Activated T-helper 17 cell treated with anti-CD3 and anti-CD28 coated beads, Interleukin-2, amount 50 U/mL, for 72 hours (primary cell): ENCODE measurements at places on chromosomes 11 and 22. TPM values are rescaled to one million over a fixed set of nuclear protein-coding genes. Genes with fewer than 3 reads are reported as not detected.
A peak's percentile ranks its signal among the peaks of the same experiment; 100 is the strongest.

- ATAC-seq = no peak
Observed at GRCh38 chr11:17799147-17799546, 64.6 kb downstream of the KCNC1 start.

DNA sequence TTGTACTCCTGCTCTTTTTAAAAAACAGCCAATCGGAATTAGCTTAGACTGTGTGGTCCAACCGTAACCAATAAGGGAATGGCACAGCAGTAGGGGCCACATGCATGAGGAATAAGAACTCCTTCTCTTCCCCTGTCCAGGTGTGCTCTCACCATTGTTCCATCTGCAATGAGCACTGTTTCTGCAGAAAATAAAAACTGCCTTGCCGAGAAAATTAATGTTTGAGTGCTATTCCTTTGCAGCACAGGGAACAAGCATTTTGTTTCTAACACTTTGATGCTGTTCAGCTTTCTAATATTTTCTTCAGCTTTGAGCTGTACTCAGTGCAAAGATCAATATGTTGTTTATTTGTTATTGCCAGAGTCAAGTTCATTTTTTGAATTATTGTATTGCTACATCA lies 57.9 kb downstream of the PIWIL3 start:
- ATAC-seq = no peak

NXPE2 gene
- not detected for total RNA-seq

DNA sequence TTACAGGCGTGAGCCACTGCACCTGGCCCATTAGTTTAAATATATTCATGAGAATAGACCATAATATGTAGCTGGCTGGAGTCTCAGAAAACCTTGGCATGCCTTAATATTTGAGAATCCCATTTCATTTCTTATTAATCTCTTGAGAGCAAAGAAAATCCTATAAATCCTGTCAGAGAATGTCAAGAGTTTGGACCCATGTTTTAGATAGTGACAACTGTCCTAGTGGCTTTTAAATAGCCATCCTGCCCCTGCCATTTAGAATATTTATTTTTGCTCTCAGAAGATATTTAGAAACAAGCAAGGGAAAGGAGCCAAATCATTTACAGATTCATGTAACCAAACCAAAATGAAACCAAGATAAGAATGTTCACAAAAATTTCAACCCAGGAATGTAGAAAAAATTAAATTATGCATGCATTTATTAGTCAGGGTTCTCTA lies 107.2 kb downstream of the SWAP70 start:
- no peak for ATAC-seq

SCARF2 gene
- total RNA-seq = 0.43 TPM

PUS3 gene
- total RNA-seq = 13.1 TPM

DNA sequence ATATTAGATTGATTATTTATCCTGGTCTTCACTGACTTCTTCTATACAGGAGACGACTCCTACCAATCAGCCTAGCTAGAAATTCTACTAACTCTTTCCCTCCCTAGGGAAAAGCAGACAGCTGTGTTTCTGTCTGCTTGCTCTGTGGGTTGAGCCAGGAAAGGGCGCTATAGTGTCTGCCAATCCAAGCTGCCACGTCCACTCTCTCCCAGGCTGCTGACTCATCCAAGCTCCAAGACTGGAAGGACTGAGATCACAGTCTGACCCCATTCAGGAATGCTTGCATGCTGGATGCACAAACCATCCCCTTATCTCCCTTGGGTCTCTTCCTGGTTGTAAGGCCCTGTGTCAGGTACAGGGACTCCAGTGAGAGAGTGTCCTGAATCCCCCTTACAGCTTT lies 955.6 kb downstream of the OPCML start:
- ATAC-seq = no peak

SCYL1 gene
- 80.4 TPM for total RNA-seq

ANO3 gene
- not detected for total RNA-seq

SCGB1C1 gene
- not detected for total RNA-seq

GRCh38 chr11:70049045-70049444 lies 29.1 kb upstream of the ANO1 start:
- no peak for ATAC-seq

- no peak for ATAC-seq
Observed at GRCh38 chr22:37862570-37863325, 13.5 kb downstream of the EIF3L start.

DNA sequence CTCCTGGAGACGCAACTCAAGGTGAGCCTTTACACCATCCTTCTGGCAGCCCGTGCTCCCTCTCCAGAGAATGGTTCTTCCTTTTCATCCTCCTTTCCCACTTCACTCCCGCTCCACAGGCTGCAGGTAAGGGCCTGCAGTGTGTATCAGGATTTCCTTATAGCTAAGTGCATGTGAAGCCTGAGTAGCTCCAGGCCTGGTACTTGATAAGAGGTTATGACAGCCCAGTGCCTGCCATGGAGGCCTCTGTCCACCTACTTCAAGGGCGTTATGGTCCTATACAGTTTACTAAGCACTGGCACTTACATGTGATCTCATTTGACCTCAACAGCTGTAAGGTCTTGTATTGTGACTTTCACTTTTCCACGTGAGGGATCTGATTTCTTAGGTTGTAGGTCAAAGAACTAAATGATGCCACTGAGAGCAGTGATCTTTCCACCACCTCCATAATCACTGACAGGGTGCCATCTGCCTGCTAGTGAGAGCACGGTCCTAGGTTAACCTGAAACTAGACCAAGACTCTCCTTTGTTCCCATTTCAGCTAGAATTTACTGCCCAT lies 18.1 kb downstream of the SSH3 start:
- no peak for ATAC-seq

DNA sequence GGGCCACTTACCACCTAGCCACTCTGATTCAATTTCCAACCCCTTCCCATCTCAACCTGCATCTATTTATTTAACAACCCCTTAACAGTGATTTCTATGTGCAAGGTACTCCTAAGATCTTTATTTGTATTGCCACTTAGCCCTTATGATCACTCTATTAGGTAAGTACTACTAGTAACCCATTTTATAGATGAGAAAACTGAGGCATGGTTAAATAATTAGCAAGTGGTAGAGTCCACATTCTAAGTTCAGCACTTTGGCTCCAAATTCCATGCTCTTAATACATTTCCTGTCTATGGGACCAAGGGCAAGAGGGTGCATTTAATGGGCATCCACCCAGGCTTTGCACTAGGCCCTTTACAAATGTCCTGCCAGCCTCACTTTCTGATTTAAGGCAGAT lies 38.1 kb upstream of the CSNK2A3 start:
- no peak for ATAC-seq

- no peak for ATAC-seq
Observed at GRCh38 chr22:36862251-36863242, 1.7 kb downstream of the NCF4 start.

RGL4 gene
- 10.4 TPM for total RNA-seq

DNA sequence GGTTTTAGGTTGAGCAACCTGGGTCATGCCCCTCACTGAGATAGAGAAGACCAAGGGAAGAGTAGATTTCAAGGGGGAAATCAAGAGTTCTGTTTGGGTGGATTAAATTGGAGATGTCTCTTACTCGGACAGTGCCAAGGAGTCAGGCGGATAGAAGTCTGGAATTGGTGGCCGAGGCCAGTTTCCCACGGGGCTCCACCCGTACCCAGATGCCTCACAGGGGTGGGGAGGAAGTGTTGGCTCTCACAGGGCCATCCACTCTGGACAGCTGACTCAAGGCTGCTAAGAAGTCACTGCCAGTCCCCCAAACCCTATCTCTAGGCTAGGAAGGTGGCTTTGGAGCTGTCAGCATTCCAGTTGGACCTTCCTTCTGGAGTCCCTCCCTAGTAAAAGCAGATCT lies 79.1 kb upstream of the TIMP3 start:
- ATAC-seq = no peak

- no peak for ATAC-seq
Observed at GRCh38 chr22:27456696-27457503, 344.7 kb downstream of the MN1 start.

NRIP3 gene
- total RNA-seq = 2.4 TPM

GLB1L3 gene
- 15.7 TPM for total RNA-seq

DNA sequence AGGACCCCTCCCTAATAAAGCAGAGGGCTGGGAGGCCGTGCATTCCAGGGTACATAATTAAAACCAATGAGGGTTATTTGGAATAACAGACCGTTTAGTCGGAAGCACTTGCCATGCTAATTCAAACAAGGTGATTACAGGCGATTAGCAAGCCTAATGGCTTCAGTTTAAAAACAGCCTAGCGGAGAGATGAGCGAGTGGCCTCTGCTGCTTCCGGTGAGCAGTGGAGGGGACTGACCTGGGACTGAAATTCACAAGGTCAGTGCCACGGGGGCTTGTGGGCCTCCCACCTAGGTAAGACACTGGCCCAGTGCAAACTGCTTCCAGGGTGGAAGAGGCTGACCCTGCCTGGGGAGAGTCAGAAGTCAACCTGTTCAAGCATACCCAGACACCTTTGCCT lies 56.8 kb upstream of the ALX4 start:
- ATAC-seq = no peak

DNA sequence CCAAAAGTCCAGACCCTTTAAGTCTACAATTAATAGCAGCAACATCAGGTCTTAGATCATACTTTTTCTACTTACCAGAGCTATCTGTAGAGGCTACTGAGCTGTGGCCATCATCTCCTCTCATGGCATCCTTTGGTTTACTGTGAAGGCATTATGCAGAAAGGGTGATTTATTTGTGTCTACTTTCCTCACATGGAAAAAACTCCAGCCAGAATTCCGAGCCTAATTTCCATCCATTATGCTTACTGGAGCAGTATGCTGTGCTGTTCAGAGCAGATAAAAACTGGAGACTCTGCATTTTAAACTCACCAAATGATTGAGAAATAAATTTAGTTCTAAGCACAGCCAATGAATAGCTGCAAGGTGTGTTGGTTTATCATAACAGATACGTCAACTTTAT lies 581.8 kb downstream of the ETS1 start:
- no peak for ATAC-seq

CCDC87 gene
- total RNA-seq = 0.11 TPM

DNA sequence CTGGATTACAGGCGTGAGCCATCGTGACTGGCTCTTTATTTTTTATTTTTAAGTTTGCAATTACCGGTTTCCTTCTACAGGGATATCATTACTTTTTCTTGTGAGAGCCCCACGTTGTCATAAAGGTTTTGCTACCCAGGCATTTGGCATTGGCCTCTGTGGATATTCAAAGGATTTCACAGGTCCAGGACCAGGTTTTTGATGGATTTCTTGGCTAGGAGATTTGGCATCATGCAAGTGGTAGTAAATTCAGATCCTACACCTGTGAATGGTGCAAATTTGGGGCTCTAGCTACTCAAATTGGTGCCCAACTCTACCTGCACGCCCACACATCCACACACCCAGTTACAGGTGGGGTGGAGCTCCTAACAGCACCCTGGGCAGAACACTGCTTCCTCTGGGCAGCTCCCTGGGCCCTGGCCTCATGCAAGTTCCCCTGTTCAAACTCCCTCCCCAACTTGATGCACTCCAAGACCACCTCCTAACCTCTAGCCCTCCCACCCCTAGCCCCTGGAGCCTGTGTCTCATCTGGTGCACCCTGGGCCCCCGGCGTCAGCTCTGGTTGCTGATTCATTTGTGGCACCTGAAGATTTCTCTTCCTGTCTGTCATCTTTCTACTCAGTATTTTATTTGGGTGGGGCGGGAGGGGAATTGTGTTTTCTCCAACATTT lies 9.3 kb upstream of the MRGPRD start:
- no peak for ATAC-seq

RCOR2 gene
- total RNA-seq = 0.32 TPM

DEUP1 gene
- not detected for total RNA-seq

CASP5 gene
- total RNA-seq = not detected

- no peak for ATAC-seq
Observed at GRCh38 chr11:17687946-17688670, 31.3 kb upstream of the MYOD1 start.

- peak; percentile 38 for ATAC-seq
Observed at GRCh38 chr22:42322562-42322926, 52.1 kb upstream of the TCF20 start.

DNA sequence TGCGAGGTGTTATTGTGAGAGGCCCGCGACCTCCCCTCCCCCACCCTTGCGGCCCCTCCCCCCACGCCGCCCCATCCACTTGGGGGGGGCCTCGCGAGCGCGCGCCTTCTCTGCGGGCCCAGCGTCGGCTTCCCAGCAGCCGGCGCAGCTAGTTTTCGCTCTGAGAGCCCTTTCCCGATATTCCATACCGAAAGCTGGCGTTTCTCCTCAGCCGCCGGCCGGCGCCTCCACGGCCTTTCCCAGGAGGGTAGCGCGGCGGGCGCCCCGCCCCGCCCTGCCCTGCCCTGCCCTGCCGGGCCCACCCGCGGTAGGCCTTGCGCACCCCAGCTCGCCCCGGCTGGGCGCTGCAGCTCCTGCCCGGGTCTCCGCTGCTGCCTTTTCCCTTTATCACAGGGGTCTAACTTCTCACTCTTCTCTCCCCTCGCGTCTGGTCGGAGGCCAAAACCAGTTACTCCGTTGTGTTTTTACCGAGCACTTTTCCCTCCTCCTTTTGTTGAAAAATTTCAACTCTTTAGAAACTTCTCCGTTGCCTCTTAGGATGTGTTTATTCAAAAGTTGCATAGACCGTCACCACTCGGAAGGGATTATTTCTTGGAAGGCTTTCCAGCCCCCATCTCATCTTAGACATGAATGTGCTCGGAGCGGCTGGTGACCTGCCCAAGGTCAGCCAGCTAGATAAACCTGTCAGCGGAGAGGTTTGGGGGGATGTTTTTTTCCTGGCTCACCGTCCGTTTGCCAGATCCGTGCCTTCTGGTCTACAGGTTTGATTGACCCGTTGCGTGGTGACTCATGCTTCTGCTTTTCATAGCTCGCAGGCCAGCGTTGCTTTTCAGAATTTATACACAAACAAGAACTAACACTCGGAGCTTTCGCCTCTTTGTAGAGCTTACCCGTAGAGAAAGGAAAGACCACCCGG lies 648 bp downstream of the PAFAH1B2 start:
- ATAC-seq = peak; percentile 57

TMEM126A gene
- total RNA-seq = 28.4 TPM

DNA sequence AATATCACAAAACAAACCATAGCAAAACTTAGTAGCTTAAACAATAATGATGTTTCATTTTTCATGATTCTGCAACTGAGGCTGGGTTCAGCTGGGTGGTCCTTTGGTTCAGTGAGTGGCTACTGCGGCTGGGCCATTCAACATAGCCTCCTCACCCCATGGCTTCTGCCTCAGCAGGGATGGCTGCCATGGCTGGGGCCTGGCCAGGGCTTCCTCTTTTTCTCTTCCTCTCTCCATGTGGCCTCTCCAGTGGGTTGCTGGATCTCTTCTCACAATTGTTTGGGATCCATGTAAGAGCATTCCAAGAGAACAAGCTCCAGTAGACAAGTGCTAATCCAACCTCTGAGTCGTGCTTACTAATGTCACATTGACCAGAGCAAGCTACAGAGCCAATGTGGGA lies 248.6 kb upstream of the PLET1 start:
- ATAC-seq = no peak

DNA sequence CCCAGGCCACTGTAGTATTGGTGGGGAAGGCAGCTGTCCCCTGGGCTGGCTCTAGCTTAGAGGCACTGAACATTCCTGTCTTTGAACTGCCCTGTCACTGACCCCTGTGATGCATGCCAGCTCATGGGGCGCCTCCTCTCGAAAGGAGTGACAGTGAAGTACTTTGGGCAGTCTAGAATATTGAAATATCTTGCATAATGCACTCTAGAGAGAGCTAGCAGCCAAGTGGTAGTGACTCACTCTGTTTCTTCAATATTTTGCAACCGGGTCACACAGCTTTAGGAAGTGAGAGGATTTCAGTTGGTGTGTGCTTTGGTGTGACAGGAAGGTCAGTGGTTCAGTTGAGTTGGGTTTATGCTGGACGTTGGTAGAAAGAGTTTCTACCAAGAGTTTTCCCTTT lies 35.5 kb upstream of the ST14 start:
- ATAC-seq = no peak
